Kidney (tissue), 22 donors: ENCODE measurements at places on chromosomes 7 and 10. TPM values are rescaled to one million over a fixed set of nuclear protein-coding genes. Genes with fewer than 3 reads are reported as not detected.

DNA sequence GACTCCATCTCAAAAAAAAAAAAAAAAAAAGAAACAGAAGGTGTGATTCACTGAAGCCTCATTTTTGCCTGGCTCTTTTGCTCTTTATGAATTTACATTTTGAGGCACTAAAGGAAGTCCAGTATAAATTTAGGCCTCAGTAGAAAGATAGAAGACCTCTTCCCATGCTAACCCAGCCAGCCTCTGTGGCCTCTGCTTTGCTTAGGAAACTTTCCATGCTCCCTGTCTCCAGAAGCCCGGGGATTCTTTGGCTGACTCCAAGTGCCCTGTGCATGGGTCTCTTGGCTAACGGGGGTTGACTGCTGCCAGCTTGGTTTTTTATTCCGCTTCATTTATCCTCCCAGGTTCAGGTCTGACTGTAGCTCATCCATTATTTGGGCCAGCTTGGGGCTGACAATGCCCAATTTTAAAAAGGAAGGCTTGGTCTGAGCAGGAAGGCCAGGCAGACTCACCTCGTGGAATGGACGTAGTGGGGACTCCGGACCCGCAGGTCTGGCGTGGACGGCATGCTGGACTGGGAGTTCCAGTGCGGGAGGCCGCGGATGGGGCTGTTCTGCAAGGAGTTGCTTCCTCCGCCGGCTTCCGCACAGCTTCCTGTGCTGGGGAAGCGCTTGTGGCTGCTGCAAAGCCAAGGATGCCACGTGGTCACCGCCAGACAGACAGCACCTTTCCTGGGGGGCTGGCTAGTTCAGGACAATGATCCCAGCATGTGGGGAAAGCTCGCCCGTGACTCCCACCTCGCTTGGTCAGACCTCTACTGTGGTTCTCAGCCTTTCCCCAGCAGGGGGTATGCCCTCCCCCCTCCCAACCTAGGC is 72.3 kb downstream of the PRPF18 start:
- no peak for DNase-seq

- no peak for DNase-seq
Measured at GRCh38 chr7:19368491-19368925, 223.3 kb upstream of the FERD3L start.

DNA sequence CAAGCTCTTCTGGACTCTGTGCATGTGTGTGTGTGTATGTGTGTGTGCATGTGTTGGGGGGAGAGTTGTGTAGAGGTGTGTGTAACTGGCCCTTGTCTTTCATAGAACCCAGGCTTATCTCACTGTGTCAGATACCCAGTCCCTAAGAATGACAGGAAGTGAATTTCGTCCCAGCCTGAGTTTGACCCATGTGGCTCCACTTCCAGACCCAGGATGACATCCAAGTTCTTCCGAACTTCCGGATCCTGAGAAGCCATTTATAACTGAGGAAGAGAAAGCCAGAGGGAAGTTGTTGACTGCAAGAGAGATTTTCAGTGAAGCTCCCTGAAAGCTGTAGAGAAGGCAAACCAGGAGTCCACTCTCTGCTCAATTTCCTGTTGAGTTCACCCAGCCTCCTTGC is 53.2 kb downstream of the ADRB1 start:
- no peak for DNase-seq

- DNase-seq = no peak
Measured at GRCh38 chr10:78181381-78182055, 147.9 kb downstream of the RPS24 start.

- DNase-seq = no peak
Measured at GRCh38 chr7:69431626-69432025, 166.6 kb upstream of the AUTS2 start.

The MYL10 gene
- not detected for total RNA-seq

The MCM10 gene
- 0.50 TPM for total RNA-seq
